ENCODE measurements at places on chromosomes 11 and 22.

DNA sequence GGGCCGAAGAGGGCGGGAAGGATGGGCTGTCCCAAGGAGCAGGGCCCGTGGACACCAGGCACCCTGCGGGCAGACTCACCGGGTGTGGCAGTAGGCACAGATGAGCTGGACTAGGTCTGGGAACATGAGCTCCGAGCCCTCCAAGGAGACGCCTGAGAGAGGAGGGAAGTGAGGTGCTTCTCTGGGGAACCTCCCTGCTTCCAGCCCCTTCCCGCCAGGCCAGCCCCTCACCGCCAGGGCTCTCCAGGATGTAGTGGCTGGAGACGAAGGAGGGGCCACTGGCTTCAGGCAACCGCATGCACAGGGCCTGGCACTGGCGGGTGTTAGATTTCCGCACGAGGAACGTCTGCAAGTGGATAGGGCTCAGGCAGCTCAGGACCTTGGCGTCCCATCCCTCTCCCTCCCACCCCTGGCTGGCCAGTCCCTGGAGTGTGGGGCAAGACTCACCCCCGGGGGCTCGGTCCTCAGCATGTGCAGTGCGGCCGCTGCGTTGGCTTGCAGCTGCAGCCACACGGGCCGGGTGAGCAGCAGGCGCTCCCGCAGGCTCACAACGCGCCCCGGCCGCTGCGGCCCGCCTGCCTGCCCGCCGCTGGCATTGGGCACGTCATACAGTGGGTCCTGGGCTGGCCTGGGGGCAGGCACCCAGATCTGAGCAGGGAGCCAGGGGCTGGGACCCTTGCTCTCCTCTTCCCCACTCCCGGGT, 552 bp downstream of the RIN1 start:
- DNase-seq, result peak; percentile 72

- no peak for DNase-seq
Measured at GRCh38 chr22:44364751-44365130, 52.0 kb upstream of the SHISAL1 start.

- no peak for DNase-seq
Measured at GRCh38 chr11:67030976-67031375, 8.0 kb downstream of the SYT12 start.

DNA sequence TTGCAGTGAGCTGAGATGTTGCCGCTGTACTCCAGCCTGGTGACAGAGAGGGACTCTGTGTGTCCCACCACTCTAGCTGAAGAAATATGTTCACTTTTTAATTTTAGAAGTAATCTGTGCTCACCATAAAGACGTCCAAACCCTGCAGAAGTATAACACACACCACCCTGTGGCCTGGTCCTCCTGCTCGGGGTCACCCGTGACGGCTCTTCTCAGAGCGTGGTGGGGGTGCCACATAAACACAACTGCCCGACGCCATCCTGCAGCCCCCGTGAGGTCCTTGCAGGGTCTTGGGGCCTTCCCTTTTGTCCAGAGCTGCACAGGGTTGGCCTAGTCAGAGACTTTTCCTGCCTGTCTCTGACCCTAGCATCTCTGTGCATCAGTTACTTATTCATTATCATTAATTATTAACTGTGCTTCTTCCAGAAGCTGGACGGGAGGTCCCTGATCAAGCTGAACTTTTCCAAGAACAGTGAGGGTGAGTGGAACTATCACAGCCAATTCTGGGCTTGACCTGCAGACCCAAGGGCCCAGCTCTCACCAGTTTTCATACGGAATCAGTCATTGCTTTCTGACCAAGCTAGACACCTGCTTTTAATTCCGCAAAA, 8.9 kb downstream of the PPIL2 start:
- DNase-seq, result no peak

DNA sequence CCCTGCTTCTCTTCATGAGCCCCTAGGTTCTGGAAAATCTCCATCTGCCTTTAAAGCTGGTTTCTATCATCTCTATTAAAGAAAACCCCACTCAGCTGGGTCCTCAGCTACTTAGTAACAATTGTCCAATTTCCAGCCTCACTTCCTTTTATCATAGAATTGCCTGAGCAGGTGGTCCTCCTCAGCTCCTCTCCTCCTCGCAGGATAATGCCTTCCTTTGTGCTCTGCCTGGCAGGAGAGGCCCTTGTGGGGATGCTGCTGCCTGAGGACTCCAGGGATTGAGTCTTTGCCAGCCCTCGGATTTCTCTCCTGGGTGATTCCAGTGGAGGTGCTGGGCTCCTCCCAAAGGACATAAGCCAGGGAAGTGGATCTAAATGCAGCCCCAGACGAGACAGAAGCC, 448.3 kb downstream of the INSC start:
- DNase-seq, result no peak

GRCh38 chr11:18463439-18463838, 7.8 kb downstream of the LDHAL6A start:
- DNase-seq, result no peak

DNA sequence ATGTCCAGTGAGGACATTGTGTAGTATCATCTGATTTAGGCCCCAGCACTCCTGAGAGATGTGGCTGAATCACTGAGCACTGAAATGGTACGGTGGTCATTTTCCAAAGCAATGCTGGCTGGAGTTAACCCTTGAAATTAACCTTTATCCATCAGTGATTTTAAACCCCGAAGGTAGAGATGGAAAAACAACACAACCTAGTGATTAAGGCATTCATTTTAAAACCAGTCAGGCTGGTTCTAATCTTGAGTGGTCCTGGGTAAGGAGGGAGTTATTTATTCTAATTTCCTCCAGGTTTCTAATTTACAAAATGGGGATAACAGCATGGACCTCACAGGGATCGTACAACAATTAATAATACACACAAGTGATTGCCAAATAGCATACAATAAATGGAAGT, 6.6 kb upstream of the CSNK2A3 start:
- DNase-seq, result no peak

- DNase-seq, result peak; percentile 80
Measured at GRCh38 chr22:45285263-45286058, 712 bp downstream of the UPK3A start.

DNA sequence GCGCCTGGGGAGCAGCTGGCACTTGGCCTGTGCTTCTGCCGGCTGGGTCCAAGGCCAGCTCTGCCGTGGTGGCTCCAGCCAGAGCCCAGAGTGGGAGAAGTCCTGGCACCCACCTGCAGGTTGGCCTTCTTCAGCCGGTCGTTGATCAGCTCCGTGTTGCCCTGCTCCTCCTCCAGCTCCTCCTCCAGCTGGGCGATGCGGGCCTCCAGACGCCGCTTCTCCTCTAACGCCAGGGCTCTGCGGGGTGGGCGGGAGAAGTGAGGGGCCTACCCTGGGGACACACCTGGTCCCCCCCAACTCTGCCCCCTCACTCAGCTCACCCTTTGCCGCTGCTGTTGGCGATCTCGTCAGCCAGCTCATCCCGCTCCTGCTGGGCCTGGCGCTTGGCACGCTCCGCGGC, 32.6 kb downstream of the APOL1 start:
- no peak for DNase-seq

GRCh38 chr11:131467645-131468394, 97.4 kb downstream of the NTM start:
- DNase-seq, result no peak

DNA sequence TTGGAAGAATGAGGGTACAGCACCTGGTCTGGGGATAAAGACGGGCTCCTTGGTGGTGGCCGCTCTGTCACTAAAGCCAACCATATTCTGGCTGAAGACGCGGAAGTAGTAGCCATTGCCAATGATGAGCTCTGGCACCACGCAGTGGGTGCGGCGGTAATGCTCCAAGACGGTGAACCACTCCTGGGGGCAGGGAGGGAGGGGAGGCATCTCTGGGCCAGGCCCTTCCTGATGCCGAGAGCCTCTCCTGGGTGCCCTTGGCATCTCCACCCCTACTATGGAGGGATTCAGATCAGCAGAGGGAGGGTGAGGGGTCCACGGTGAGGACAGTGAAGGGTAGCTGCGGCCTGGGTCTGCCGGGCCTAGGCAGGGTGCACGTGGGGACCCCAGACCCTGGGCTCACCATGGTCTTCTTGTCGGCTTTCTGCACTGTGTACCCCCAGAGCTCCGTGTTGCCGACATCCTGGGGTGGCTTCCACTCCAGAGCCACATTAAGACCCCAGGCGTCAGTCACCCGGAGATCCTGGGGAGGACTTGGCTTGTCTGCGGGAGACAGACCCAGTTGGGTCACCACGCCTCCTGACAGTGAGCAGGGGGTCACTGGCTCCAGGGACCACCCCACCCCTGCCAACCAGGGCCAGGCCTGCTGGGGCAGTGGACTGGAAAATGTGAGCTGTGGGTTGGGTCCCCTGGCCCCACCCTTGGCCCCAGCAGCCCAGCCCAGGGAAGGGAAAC, 19.5 kb downstream of the MYBPC3 start:
- no peak for DNase-seq

DNA sequence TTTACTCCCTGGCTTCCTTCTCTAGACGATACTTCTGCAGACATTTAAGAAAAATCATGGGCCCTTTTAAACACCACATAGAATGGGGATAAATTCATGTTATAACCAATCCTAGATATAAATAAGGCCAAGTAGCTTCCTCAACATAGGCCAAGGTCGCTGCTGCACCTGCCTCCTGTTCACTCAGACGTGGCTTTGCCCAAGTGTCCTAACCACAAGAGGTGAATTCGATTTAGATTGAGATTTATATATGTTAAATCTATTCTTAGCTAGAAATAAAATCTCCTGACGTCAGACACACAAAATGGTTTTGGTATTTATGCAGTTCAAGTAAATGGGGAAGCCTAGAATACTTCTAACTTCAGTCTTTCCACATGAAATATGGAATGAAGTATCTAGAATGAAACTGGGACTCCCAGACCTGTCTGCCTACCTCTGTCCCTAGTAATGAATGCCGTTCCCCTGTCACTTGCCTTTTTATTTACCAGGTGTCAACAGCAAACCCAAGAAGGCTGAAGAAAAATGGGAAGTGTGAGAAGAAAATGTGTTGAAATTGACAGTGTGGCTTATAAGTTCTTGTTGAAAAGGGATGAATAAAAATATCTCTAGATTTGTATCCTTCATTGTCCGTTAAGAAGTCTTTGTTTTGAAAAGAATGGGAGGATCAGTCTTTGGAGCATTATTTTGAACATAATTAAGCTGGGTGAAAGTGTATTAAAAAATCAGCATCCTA, 131.8 kb downstream of the HIPK3 start:
- no peak for DNase-seq

- DNase-seq, result no peak
Measured at GRCh38 chr22:38957046-38957770, at the start of gene APOBEC3A. APOBEC3A (plus strand) TSS chr22:38957609; CDS start chr22:38957692, 83 bp downstream.

- DNase-seq, result peak; percentile 47
Measured at GRCh38 chr11:113781682-113782081, 2.1 kb downstream of the CLDN25 start.

GRCh38 chr11:47411884-47412746, 3.7 kb downstream of the SLC39A13 start:
- peak; percentile 85 for DNase-seq

DNA sequence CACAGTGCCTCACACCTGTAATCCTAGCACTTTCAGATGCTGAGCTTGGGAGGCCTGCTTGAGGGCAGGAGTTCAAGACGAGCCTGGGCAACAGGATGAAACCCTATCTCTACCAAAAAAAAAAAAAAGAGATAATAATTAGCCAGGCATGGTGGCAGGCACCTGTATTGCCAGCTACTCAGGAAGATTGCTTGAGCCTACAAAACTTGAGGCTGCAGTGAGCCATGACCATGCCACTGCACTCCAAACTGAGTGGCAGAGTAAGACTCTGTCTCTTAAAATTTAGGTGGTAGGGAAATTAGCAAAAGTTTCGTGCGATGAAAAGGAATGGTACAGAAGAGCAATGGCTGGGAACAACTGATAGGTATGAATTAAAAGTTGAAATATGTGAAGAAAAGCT, 18.0 kb downstream of the ST13 start:
- DNase-seq, result no peak

DNA sequence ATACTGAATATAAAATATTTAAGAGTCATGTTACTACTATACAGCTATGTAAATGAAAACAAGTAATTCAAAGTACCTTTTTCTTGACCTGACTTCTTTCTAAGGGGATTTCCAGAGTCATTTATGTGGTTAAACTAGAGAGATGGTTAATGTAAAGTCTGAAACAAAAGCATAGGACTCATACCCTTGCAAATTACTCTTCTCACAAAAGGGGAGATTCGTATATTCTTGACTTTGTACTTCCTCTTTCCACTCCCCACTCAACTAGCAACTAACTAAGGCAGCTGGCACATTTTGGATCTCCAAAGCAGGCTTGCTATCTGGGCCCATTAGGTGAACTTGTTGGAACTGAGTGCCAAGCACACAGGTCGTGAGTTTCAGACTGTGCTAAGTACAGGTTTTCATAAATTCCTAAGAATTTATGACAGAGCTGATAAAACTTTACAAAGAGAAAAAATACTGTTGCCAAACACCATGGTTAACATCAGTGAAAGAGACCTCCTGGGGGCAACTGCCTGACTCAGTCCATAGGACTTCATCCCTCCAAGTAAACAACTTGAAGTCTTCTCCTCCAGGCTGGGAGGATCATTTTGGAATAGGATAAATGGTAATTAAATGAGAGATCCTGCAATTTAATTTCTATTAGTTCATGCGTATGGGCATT, 77.0 kb upstream of the DDI1 start:
- DNase-seq, result no peak

- peak; percentile 51 for DNase-seq
Measured at GRCh38 chr11:102453302-102453695, 734 bp upstream of the TMEM123 start.

- no peak for DNase-seq
Measured at GRCh38 chr11:70169127-70169526, 34.0 kb upstream of the FADD start.

GRCh38 chr22:38732251-38732815, 23.5 kb downstream of the SUN2 start:
- no peak for DNase-seq

GRCh38 chr11:69881467-69882269, 62.5 kb upstream of the FGF3 start:
- DNase-seq, result peak; percentile 68

GRCh38 chr11:63505857-63506528, at the start of gene LGALS12:
LGALS12 (plus strand) TSS chr11:63506084; CDS start chr11:63506459, 375 bp downstream.
- DNase-seq, result peak; percentile 23

DNA sequence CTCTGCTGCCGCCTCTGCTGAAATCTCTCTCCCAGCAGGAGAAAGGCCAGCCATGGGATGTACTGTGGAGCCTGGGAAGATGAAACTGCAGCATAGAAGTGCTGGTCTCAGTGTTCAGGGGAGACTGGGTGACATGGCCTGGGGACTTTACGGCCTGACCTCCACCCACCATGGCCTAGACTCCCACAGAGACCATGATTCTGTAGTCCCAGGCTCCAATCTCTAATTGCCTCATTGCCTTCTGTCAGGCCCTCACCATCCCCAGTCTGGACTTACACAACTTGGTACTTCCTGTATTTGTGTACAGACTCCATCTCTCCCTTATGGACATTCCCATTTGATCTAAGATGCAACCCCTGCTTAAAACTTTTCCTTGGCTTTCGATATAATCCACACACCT, 43.1 kb downstream of the TRAF6 start:
- no peak for DNase-seq

- DNase-seq, result peak; percentile 93
Measured at GRCh38 chr11:8033305-8034105, 46.4 kb downstream of the EIF3F start.

GRCh38 chr22:49267996-49268395, 559.7 kb downstream of the BRD1 start:
- no peak for DNase-seq

GRCh38 chr22:36067235-36067558, 38.6 kb upstream of the RBFOX2 start:
- DNase-seq, result no peak

GRCh38 chr22:44071781-44072326, 47.8 kb downstream of the PARVB start:
- no peak for DNase-seq

GRCh38 chr11:84947970-84948580, 679.1 kb downstream of the DLG2 start:
- peak; percentile 49 for DNase-seq
